A673 (cell line): ENCODE measurements at places on chromosomes 3 and 15. TPM values are rescaled to one million over a fixed set of nuclear protein-coding genes. Genes with fewer than 3 reads are reported as not detected.

GRCh38 chr3:134250717-134251220 is at the start of gene RYK:
TSS of gene RYK (minus strand) at chr3:134250859. CDS start at chr3:134250654, 205 bp downstream.
- peak; percentile 86 for DNase-seq

- DNase-seq, result no peak
Measured at GRCh38 chr3:38114052-38114874, 22.7 kb downstream of the ACAA1 start.

Gene MGA
- 42.1 and 49.3 TPM in 2 replicates for total RNA-seq

GRCh38 chr15:51229907-51230330 is 108.5 kb downstream of the CYP19A1 start:
- peak; percentile 51 for DNase-seq

Gene CCR1
- total RNA-seq, result not detected in 2 replicates

DNA sequence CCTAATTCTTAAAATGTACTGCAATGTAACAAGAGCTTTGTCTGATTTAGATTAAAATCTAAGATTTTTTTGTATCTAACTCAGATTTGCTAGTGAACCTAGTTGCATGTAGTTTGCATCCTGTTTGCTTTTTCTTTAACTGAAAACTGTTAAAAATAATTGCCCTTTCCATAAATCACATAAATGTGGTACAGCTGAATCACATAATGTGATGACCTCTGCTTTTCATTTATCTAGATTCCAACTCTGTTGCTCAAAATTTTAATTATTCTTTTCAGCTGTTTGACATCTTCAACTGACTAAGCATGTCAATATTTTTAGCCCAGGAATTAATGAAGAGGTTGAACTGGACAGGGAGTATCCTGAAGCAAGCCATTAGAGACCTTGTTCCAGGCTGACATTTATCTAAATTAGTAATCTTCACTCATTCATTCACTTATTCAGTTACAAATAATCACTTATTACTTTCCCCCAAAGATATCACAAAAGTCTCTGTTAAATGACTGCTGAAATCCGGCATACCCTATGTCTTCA is 101.9 kb upstream of the PLXND1 start:
- DNase-seq, result no peak

Gene MYLK
- 3.9 and 4.1 TPM in 2 replicates for total RNA-seq

DNA sequence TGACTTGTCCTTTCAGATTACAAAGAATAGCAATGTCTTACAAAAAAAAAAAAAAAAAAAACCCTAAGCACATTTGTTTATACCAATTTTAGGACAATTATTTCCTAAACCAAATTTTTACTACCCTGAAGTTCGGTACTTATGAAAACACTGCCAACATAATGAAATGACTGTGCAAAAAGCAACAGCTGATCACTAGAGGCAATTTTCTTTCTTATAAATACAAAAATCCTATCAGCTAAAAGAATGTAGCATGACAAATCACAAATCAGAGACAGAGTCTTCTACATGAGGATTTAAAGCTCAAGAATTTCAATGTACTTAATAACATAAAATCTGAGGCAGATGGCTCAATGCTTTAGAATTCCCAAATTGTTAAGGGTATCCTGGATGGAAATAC is 191.8 kb downstream of the MAGI1 start:
- DNase-seq, result no peak

DNA sequence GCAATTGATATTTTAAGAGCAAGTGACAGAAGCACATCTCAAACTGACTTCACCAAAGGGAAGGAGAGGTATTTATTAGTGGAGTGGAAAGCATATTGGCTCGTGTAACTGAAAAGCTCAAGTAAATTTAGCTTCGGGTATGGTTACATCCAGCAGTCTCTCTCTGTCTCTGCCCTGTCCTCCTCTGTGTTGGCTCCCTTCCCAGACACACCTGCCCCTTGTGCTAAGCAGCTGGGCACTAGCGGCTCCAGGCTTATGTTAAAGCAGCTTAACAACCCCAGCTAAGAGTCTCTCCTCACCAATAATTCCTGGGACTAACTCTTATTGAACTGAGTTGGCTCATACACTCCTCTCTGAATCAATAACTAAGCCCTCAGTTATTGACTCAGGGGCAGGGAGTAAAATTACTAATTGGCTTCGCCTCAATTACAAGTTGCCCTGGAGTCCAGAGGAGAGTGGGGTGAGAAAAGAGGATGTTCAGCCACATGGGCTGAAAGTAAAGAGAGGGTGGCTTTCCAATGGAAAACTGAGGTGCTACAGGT is 12.8 kb upstream of the SH3BP5 start:
- DNase-seq, result no peak

GRCh38 chr3:172194702-172195406 is 155.5 kb downstream of the FNDC3B start:
- DNase-seq, result peak; percentile 53

- no peak for DNase-seq
Measured at GRCh38 chr3:14849638-14850230, 31.0 kb downstream of the FGD5 start.

Gene FILIP1L
- 3.4 and 4.3 TPM in 2 replicates for total RNA-seq

GRCh38 chr3:100789579-100789978 is 80.3 kb downstream of the TFG start:
- no peak for DNase-seq
